Anterior cingulate cortex (tissue), 58 donors: ENCODE measurements at places on chromosomes 5 and 9.

DNA sequence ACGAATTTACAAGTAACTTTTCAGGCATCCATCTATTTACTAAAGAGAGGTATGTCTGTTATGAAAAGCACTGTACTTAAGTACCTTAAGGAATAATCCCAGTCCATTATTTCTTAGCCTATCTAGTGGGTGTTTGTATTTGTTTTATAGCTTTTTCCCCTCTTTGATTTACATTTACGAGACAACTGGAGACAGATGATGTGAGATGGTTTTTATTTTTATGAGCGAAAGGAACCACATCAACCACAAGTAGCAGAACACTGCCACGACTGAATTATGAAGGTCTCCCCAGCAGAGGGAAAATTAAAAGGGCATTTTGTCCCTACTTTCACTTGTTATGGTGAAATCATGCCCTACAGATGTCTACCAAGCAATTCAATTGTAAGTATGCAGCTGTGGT, 357.8 kb downstream of the NFIB start:
- no peak for DNase-seq

DNA sequence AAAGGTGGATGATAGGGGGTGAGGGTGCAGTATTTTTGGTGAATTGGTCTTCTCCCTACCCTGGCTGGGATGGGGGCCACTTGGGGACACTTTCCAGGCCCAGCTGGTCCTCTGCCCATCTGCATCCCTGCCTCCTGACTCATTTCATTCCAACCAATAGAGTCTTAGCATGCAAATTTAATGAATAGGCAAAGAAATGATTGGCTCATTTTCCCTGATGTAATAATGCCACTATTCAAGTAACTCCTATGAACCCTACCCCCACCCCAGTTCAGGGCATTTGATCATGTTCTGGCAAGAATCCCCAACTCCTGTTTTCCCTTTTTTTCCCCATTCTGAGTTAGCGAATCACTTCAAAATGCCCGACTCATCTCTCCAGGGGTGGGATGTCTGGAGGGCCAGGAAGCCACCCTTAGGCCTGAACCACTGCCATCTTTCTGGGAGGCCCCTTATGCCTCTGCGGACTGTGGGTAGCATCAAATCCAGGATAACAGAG, 56.7 kb downstream of the PCDH1 start:
- peak; percentile 61 for DNase-seq

- DNase-seq: no peak
Measured at GRCh38 chr9:92686954-92687353, 17.0 kb upstream of the IPPK start.

- no peak for DNase-seq
Measured at GRCh38 chr9:111066468-111066867, 28.2 kb upstream of the LPAR1 start.

DNA sequence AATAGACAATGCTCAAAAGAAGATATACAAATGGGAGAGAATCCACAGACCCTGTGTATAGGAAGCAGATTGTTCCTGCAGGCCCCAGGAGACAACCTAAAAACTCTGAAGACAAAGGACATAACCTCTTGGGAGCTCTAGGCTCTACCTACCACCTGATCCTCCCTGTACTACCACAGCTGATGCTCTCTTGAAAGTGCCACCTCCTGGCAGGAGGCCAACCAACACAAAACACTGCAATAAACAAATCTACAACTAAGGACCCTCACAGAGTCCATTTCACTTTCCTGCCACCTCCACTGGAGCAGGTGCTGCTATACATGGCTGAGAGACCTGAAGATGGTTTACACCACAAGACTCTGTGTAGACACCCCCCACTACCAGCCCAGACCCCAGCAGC, 49.0 kb downstream of the STARD4 start:
- DNase-seq: no peak

GRCh38 chr9:18274693-18275092, 199.3 kb upstream of the ADAMTSL1 start:
- no peak for DNase-seq

GRCh38 chr5:138824924-138825863, 49.9 kb downstream of the LRRTM2 start:
- no peak for DNase-seq

- DNase-seq: no peak
Measured at GRCh38 chr5:115843444-115844130, 1.9 kb downstream of the AP3S1 start.
